ENCODE measurements at places on chromosomes 1 and 21.
A peak's percentile ranks its signal among the peaks of the same experiment; 100 is the strongest.

DNA sequence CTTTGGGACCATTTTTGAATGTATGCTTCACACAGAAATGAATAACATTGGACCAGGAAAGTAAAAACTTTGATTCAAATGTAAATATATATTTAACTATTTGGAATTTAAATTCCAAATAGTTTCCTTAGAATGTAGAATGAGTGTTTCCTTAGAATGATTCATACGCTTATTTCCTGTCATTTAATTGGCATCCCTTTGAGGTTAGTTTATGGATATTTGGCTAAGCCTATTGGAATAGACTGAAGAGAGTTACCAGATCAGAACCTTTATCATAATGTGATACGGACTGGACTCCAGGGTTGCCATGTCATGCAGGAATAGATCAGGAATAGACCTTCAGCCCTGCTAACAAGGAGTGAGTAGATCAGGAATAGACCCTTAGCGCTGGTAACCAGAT is 133.1 kb downstream of the TNNI3K start:
- DNase-seq = no peak

- no peak for DNase-seq
These were observed 18.7 kb downstream of the SETDB1 start for GRCh38 chr1:150944856-150945255.

DNA sequence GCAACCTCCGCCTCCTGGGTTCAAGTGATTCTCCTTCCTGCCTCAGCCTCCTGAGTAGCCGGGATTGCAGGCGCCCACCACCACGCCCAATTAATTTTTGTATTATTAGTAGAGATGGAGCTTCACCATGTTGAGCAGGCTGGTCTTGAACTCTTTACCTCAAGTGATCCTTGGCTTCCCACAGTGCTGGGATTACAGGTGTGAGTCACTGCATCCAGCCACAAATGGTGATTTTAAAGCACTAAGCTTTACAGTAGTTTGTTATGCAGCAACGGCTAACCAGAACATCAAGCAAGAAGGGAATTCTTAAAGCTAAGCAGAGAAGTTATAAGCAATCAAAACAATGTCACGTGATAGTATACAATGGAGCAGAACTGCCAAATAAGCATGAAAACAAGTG is 65.7 kb downstream of the NVL start:
- no peak for DNase-seq

DNA sequence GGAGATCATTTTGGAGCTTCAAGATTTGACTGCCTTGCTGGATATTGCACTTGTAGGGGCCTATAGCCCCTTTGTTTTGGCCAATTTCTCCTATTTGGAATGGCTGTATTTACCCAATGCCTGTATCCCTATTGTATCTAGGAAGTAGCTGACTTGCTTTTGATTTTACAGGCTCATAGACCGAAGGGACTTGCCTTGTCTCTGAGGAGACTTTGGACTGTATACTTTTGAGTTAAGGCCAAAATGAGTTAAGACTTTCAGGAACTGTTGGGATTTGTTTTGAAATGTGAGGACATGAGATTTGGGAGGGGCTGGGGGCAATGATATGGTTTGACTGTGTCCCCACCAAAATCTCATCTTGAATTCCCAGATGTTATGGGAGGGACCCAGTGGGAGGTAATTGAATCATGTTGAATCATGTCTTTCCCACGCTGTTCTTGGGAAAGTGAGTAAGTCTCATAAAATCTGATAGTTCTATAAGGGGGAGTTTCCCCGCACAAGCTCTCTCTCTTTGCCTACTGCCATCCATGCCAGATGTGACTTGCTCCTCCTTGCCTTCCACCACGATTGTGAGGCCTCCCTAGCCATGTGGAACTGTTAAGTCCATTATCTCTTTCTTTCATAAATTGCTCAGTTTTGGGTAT is 276.1 kb downstream of the LMX1A start:
- DNase-seq = no peak

DNA sequence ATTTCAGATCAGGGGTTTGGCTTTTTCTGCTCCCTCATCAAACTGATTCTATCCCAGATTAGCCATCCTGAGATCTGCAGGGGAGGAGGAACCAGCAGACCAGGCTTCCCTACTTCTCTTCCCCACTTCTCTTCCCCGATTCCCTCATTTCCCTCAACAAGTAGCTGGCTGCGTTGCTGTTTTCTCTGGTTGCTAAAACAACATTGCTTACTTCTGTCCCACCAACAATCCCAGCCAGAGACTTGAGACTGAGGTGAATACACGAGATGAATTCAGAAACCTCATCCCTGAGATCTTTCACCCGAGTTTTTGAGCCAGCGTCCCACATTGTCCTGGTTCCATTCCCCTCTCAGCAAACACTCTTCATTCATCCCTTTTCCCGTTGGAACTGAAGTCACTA is 22.4 kb downstream of the DYRK3 start:
- DNase-seq = no peak

GRCh38 chr1:41728403-41729202 is 190.1 kb downstream of the HIVEP3 start:
- no peak for DNase-seq

DNA sequence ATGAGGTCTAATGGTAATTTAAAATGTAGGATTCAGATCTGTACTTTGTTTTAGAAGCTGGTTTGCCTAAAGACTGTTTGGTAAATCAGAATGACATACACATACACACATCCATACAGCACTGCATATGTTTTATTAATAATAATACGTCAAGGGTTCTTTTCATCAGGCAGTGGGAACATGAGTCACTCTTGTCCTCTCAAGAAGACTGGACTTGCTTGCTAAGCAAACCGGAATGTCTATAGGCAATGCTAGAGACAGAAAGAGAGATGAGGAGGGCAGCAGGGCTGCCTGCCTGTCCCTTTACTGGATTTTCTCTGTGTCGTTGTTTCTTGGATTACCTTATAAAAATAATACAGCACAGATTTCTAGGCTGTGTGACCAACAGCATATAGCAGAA is 119.1 kb upstream of the GALNT2 start:
- DNase-seq = no peak

DNA sequence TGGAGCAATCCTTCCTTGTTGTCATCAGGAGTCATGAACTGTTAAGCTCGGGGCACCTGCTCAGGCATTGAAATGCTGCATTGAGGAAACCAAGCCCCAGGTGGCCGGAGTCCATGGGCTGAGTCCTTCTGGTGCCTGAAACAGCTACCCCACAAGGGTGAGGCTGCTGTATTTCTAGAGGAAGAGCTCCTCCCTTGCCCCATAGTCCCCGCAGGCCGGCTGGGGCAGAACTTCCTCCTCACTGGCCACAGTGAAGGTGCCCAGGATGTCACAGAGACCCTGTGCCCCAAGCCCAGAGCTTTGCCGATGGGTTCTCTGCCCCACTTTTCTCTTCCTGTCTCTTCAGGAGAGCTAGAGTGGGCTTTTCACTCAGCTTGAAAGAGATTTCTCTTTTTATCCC is 80.8 kb upstream of the GCLM start:
- no peak for DNase-seq

DNA sequence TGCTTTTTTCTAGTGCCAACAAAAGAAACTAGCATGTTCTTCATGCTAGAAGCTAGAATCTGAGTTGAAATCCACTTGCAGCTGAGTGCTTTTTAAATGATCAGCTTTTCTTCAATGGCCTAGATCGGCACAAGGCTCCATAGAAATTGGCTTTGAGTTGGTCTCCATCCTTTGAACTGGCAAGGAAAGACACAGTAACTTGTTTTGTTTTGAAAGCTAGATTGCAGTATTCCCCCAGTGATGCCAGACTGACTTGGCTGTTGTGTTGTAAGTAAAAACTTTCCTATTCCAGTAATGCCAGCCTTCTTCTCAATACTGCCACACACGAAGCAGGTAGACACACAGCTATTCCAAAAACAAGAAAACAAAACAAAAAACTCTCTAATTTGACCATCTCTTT is 139.1 kb downstream of the FMN2 start:
- DNase-seq = no peak

GRCh38 chr1:204359474-204360255 is at the start of gene PLEKHA6:
TSS of gene PLEKHA6 (minus strand) at chr1:204359929. CDS start at chr1:204273727, 86,202 bp downstream.
- DNase-seq = peak; percentile 87

GRCh38 chr1:212606395-212607205 is 2.0 kb upstream of the ATF3 start:
- DNase-seq = peak; percentile 50

DNA sequence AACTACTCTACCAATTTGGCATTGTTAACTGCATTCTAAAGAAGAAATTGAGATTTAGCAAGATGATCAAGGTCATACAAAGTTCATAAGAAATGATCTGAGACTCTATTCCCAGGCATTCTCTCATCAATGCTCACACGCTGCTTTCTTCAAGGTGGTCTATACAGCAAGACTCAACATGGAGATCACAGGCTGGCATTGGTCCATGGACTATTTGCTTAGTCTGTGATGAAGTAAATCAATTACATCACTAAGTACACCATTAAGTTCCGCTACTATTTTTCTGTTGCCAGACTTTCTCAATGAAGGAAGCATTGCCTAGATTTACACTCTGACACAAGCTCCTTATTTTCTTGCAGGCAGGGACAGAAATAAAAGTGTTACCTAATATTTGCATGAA is 51.9 kb upstream of the CYP2J2 start:
- DNase-seq = peak; percentile 71
